Activated naive CD8-positive, alpha-beta T cell treated with anti-CD3 and anti-CD28 coated beads, Interleukin-2, amount 10 ng/mL, durations not matched to agents 7 days and 5 days (primary cell): ENCODE measurements at places on chromosomes 6 and 20. TPM values are rescaled to one million over a fixed set of nuclear protein-coding genes. Genes with fewer than 3 reads are reported as not detected.

NEDD9 gene
- 80.8 TPM for total RNA-seq

MYBL2 gene
- 81.1 TPM for total RNA-seq

DNA sequence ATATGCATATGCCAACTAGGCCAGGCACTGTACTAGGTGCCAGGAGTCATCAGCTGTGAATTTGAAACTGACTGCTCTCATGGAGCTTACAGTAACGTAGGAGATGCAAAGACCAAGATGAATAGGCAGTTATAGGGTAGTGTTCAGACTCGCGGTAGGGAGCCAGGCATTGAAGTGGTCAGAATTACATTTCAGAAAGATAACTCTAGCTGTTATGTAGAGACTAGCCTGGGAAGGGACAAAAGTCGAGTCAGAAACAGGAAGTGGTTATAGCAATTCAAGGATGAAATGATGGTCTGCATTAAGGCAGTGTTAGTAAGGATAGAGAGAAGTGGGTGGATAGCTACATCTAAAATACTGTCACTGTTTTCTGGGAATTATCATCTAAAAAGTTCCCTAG is 56.6 kb downstream of the PCMT1 start:
- DNase-seq = no peak
- H3K27ac ChIP-seq = peak overlapping the region; percentile 33
- H3K4me1 ChIP-seq = peaks cover 24% of the 10 kb centered on the region

DNA sequence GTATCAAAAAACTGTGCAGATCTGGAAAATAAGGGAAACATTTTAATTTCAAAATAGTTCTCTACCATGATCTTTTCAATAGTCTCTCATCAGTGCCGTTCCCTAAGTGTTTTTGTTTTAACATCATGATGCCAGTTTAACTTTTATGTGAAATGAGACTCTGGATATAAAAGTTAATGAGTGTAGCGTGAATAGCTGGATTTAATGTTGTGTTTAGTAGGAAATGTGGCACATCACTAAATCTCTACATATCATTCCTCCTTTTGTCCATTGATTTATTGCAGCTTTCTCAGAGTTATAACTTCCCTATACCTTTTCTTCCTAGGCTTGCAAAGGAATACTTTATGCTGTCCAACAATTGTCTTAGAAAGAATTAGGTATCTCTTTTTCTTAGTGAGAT is 81.4 kb upstream of the SCGN start:
- no peak overlapping the region for H3K4me3 ChIP-seq
- no peak for DNase-seq
- H3K27ac ChIP-seq = no peak overlapping the region
- H3K27me3 ChIP-seq = no peaks in the 10 kb centered on the region
- no peaks in the 10 kb centered on the region for H3K4me1 ChIP-seq

AVP gene
- total RNA-seq = not detected

- no peaks in the 10 kb centered on the region for H3K36me3 ChIP-seq
- no peaks in the 10 kb centered on the region for H3K4me1 ChIP-seq
- no peaks in the 10 kb centered on the region for H3K27me3 ChIP-seq
- H3K27ac ChIP-seq = no peak overlapping the region
- DNase-seq = no peak
Measured at GRCh38 chr6:153084393-153084792, 46.7 kb downstream of the RGS17 start.

DNA sequence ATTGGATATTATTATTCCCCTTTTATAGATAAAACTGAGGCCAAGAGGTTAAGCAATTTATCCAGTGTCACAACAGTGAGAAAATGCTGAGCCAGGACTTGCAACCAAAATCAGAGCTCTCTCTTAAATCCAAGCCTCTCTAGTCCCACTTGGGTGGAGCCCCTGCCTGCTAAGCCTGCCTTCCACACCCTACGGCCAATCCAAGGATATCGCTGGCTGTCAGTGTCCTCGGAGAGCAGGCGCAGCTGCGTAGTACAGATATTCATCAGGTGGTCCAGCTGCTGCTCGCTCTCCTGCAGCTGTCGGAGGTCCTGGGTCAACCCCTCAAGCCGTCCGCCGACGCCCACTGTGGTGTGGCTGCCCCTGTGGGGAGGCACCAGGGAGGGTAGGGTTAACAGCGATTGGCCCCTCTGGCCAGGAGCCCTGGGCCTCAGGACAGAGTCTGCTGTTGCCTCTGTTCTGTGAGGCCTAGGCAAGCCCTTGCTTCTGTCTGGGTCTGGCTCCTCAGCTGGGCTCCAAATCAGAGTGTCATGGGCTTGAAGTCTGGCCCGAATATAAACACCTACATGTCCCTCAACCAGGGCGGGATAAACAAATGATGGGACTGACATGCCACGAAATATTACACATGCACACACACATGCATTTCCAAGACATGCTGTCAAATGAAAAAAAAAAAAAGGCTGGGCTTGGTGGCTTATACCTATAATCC is 3.9 kb upstream of the NECAB3 start:
- DNase-seq = no peak
- H3K36me3 ChIP-seq = peaks cover 18% of the 10 kb centered on the region
- no peaks in the 10 kb centered on the region for H3K27me3 ChIP-seq
- H3K4me3 ChIP-seq = no peak overlapping the region

DNA sequence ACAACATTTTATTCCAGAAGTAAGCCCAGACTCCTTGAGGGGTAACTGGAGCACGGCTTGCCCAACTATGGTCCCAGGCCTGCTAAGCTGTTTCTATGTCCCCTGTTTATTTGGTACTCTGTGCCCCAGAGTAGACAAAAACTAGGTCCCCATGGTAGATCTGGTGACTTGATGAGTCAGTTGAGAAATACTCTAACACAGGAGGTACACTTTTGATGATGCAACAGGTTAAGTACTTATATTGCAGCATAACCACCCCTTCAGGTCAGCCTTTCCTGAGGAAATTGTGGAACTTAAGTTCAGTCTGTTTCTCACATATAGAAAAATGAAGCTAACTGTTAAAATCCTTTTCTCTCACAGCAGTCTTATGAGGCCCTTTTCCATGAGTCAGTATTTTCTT is 19.6 kb downstream of the TTPAL start:
- no peak overlapping the region for H3K4me3 ChIP-seq
- DNase-seq = no peak
- H3K4me1 ChIP-seq = peaks cover 8% of the 10 kb centered on the region
- no peaks in the 10 kb centered on the region for H3K27me3 ChIP-seq
- H3K27ac ChIP-seq = no peak overlapping the region

ZNF311 gene
- total RNA-seq = 0.45 TPM

GRCh38 chr6:86535100-86535499 is 402.2 kb upstream of the HTR1E start:
- no peaks in the 10 kb centered on the region for H3K27me3 ChIP-seq
- no peaks in the 10 kb centered on the region for H3K36me3 ChIP-seq
- no peak for DNase-seq

DNA sequence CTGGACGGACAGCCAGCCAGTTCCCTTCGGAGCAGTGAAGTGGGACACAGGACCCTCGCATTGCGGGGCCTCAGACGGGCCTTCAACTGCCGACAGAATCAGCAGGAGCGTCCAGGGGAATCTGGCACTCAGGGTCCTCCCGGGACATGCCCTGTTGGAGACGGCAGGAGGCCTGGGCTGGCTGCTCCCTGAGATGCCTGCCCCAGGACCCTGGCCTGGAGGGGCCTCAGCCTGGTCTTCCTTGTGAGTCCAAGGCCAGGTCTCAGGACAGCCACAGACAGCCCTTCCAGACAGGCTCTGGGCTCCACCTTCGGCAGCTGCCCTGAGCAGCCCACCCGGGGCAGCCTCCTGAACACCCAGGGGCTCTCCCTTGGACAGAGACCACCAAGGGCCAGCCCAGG is 14.6 kb upstream of the HELZ2 start:
- H3K4me3 ChIP-seq = no peak overlapping the region
- DNase-seq = no peak
- peaks cover 11% of the 10 kb centered on the region for H3K36me3 ChIP-seq
- no peak overlapping the region for H3K27ac ChIP-seq
- peaks cover 6% of the 10 kb centered on the region for H3K4me1 ChIP-seq
- no peaks in the 10 kb centered on the region for H3K27me3 ChIP-seq

GRCh38 chr6:146146836-146147235 is 118.0 kb downstream of the GRM1 start:
- H3K36me3 ChIP-seq = no peaks in the 10 kb centered on the region
- no peaks in the 10 kb centered on the region for H3K27me3 ChIP-seq
- no peak for DNase-seq
- H3K27ac ChIP-seq = no peak overlapping the region
- no peaks in the 10 kb centered on the region for H3K4me1 ChIP-seq
- no peak overlapping the region for H3K4me3 ChIP-seq

- H3K36me3 ChIP-seq = peaks cover 14% of the 10 kb centered on the region
- H3K27ac ChIP-seq = peak overlapping the region; percentile 81
- peaks cover 52% of the 10 kb centered on the region for H3K4me1 ChIP-seq
- peak overlapping the region; percentile 86 for H3K4me3 ChIP-seq
- DNase-seq = no peak
Measured at GRCh38 chr6:26088344-26088743, 1.1 kb downstream of the HFE start.

GRCh38 chr6:113433335-113433991 is 423.7 kb upstream of the MARCKS start:
- H3K36me3 ChIP-seq = no peaks in the 10 kb centered on the region
- H3K4me1 ChIP-seq = no peaks in the 10 kb centered on the region
- H3K27ac ChIP-seq = no peak overlapping the region
- H3K4me3 ChIP-seq = no peak overlapping the region

- H3K4me1 ChIP-seq = peaks cover 34% of the 10 kb centered on the region
- H3K36me3 ChIP-seq = peaks cover 28% of the 10 kb centered on the region
- H3K4me3 ChIP-seq = peak overlapping the region; percentile 56
Measured at GRCh38 chr6:36682328-36683144, 4.0 kb downstream of the CDKN1A start.

- H3K4me1 ChIP-seq = peaks cover 59% of the 10 kb centered on the region
- DNase-seq = no peak
- no peaks in the 10 kb centered on the region for H3K27me3 ChIP-seq
- H3K36me3 ChIP-seq = peaks cover 26% of the 10 kb centered on the region
Measured at GRCh38 chr6:130780122-130780521, 47.1 kb upstream of the SMLR1 start.
